Kidney glomerular epithelial cell (primary cell): ENCODE measurements at places on chromosomes 3 and 15.

DNA sequence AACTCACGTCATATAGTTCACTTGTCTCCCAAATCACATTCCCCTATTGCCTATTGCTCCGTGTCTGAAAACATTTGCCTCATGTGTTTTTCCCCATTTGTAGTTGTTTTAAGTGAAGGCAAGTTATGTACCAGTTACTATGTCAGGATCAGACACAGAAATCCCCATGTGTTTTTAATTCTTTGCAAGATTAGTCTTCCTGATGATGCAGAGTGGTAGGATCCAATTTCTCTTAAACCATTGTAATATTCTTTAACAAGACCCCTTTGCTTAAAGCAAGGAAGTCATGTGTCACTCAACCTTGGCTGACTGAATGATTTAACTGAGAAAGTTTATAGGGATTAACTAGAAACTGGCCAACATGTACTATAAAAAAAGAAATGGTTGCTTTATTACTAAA lies 164.4 kb downstream of the OPA1 start:
- no peak for DNase-seq

- DNase-seq: no peak
Observed at GRCh38 chr3:38454178-38454883, 641 bp downstream of the ACVR2B start.

- no peak for DNase-seq
Observed at GRCh38 chr15:96462768-96463750, 132.6 kb downstream of the NR2F2 start.

DNA sequence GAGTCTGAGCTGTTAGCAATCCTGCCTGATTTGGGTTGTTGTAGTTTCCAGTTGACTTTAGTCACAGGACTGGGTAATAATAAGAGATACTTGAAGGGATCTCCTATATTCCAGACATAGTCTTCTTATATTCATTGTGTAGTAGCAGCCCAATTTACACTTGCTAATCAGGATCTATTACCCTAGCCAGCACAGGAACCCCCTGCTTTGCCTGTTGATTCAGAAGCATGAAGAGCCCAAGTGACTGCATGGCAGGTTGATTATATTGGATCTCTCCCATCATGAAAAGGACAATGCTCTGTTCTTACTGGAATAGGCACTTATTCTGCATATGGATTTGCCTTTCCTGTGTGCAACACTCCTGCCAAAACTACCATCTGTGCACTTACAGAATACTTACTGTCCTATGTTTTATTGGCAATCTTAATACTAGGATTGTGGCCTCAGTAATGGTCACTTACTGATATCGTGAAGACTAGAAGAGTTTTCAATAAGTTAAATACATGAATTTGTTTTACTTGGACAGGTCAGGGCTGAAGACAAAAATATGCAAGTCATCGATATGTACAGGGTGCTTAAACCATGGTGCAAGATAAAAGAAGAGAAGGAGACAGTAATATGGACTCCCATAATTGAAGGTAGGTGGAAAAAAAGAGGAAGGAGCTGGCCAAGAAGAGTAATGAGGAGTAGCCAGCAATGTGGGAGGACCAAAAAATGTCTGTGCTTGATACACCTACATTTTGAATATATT lies 304.1 kb downstream of the MCTP2 start:
- DNase-seq: no peak

- no peak for DNase-seq
Observed at GRCh38 chr15:32641517-32642059, at the start of gene SCG5. Gene SCG5, plus strand, starts transcription at chr15:32641710. Its CDS starts 1,883 bp downstream, at chr15:32643593.

DNA sequence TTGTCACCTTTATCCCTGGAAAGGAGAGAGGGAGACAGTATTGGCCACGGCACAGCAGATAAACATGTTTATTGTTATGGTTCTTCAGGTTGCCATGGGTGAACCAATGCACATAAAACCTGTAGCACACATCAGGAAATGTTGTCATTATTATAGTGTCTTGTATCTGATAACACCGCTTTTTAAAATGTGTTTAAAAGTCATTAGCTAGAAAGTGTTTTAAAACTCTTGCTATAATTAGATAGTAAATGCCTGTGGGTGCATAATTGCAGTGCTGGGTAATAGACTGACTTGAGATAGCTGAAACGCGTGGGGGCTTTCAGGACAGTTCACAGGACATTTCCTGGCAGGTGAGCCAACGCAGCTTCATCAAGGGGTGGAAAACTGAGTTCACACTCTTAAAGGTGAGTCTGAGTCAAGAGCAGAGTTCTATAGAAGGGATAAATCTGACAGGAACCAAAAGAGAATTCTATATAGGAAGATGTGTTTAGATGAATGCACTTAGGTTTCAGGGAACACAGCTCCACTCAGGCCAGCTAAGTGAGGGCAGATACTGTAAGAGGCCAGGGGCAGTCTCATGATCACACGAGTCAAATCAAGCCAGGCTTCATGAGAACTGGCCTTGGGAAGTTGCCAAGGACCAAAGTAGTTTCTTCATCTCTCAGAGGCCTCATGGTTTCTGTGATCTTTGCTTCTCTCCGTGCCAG lies 35.6 kb upstream of the PPP4R2 start:
- no peak for DNase-seq

DNA sequence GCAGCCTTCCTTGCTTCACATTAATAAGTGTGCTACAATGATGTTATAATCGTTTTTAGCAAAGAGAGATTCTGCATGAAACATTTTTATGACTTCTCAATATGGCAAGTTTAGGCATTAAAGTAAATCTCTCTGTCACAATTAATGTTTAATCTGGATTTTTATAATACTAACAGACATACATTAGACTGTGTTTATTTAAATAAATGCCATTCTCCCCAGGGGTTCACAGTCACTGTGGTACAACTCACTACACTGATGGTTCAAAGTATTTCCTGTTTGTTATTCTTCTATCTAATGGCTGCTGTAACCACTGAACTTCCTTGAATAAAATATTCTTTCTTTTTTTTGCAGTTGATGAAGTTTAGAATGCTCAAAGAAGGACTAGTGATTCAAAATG lies 59.0 kb downstream of the SLC12A1 start:
- DNase-seq: no peak

GRCh38 chr3:112306825-112307224 lies 12.8 kb upstream of the SLC9C1 start:
- no peak for DNase-seq
